Hematopoietic multipotent progenitor cell (in vitro differentiated cells): ENCODE measurements at places on chromosomes 16 and 17. TPM values are rescaled to one million over a fixed set of nuclear protein-coding genes. Genes with fewer than 3 reads are reported as not detected.

EXOC7 gene
- total RNA-seq = 111 TPM

- DNase-seq = peak; percentile 91
These were observed 1.8 kb downstream of the HSD17B1 start for GRCh38 chr17:42554250-42555121.

DNA sequence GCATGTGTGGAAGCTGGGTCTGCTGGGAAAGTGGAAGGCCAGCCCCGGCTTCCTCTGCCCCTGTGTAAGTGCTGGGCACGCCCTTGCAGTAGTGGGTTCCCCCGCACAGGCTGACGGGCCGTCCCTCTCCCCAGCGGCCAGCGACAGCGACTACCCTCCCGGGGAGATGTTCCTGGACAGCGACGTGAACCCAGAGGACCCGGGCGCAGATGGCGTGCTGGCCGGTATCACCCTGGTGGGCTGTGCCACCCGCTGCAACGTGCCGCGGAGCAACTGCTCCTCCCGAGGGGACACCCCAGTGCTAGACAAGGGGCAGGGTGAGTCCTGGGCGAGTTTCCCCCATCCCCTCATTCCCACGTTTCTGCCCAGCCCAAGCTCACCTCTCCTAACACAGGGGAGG lies 5.5 kb downstream of the NME3 start:
- no peak for DNase-seq

DNA sequence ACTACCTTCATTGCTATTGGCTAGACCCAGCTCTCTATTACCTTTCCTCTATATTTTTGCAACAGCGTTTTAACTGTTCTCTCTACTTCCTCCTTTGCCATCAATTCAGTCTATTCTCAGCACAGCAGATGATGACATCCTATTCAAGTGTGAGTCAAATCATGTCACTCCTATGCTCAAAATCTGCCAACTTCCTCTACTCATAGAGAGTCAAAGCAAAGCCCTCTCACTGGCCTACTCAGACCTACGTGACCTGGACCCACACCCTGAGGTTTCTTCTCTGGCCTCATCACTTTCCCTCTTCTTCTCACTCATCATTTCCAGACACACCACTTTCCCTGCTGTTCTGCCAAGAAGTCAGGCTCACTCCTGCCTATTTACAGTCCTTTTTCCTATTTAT lies 289.0 kb upstream of the AXIN2 start:
- no peak for DNase-seq

DNA sequence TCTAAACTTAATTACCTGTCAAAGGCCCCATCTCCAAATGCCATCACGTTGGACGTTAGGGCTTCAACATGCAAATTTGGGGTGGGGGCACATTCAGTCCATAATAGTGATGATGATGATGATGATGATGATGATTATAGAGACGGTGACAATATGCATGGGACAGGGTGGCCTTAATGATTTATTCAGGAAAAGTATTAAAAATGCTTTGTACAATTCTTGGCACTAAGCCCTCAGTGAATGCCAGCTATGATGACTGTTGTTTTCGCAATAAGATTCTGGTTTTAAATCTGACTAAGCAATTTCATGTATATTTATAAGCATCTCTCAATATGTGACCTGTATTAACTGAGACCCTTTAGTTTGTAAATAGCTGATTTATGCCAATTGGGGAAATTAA lies 106.3 kb downstream of the C16orf95 start:
- no peak for DNase-seq

CEMP1 gene
- total RNA-seq = 0.27 TPM

CSH1 gene
- total RNA-seq = not detected

GRCh38 chr17:69764146-69764545 lies 310.9 kb upstream of the KCNJ16 start:
- no peak for DNase-seq

DNA sequence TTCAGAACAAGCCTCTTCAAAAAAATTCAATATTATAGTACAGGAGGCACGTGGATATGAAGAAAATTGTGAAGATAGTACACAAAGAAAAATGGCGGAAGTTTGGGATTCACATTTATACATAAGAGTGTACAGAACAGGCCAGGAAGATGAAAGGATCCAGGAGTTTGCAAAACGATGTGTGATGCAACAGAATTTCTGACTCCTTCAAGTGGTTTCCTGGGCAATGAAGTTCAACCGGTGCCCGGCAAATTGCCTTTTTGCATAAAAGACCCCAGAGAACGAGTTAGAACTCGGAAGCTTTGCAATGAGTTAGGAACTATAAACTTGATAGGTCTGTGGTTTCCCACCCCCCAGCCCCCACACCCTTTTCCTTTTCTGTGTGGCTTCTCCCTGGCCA lies 189.1 kb downstream of the SALL1 start:
- no peak for DNase-seq

SOST gene
- not detected for total RNA-seq

GRCh38 chr16:27333104-27333503 lies 19.3 kb downstream of the IL4R start:
- no peak for DNase-seq

STX1B gene
- total RNA-seq = 1.1 TPM

- no peak for DNase-seq
These were observed 1214.6 kb downstream of the CDH11 start for GRCh38 chr16:63907251-63907650.

DNA sequence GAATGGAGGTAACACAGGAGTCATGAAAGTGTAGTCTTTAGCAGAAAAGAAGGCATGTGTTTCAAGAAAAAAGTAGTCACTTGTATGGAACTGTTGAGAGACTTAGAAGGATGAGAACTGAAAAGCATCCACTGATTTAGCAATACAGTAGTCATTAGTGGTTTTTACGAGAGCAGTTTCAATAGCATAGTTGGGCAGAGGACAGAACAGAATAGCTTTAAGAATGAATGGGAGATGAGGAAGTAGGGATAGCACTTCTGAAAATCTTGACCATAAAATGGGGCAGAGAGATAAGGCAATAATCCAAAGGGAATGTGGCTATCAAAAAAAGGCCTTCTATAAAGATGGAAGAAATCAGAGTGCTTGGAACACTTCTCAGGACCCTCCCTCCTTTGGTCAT lies 64.8 kb upstream of the C17orf78 start:
- DNase-seq = no peak

GRCh38 chr17:7219812-7220592 lies at the start of the genes ACADVL and DLG4:
Gene ACADVL, plus strand, starts transcription at chr17:7219938. Its CDS starts 47 bp downstream, at chr17:7219985.
Gene DLG4, minus strand, starts transcription at chr17:7219836.
- peak; percentile 85 for DNase-seq

DNA sequence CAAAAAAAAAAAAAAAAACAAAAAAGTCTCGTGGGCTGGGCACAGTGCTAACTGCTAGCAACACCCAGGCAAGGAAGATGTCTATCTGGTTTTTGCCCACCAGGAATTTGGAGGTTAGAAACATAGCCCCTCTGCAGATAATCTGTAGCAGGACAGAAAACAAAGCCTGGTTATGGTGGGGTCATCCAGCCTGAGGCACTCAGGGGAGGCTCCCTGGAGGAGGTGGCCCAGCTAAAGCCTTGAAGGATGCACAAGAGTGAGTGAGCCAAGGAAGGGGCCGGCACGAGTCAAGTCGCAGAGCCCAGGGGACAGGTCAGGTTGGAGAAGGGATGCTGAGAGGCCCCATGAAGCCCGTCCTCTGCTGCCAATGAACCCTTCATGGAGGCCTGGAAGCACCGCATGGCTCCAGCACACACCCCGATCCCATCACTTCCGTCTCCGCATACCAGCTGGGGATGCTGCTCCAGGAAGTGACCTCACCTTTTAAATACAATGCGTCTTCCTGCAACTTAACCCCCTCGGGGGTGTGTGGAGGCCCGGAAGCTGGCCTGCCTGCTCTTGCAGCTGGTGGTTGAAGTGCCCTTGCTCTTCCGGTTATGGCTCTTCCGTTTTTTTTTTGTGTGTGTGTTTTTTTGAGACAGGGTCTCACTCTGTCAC lies 86.5 kb downstream of the ENGASE start:
- peak; percentile 39 for DNase-seq

GRCh38 chr16:72425571-72426341 lies 253.8 kb upstream of the PMFBP1 start:
- DNase-seq = no peak

CHTF18 gene
- 25.3 TPM for total RNA-seq

DNA sequence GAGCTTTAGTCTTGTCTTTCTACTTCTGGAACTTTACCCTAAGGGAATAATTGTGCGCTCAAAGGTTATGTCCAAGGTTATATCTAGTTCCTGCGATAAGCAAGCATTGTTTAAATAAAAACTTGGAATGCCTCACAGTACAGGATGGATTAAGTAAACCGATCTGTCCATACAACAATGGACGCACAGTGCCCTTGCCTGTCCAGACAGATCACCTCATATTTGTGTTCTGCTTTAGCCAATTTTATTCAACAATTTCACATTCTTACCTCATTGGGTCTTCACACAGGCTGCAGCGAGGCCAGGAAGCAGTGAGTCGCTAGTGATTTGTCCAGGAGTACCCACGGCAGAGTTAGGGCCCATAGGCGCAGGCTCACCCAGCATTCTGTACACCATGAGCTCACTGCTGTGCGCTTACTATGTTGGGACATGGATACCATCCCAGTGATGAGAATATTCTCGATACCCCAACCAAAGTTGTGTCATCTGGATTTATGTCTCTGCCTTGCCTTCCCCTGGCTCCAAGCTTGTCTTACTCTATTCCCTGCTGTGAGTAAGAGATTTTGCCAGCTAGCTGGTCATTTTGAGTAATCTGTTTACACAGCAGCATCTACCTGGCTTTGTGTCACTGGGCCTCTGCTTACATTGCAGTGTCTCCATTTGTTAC lies 39.8 kb downstream of the USP43 start:
- DNase-seq = no peak

CACNG1 gene
- not detected for total RNA-seq

PTGES3L gene
- total RNA-seq = 3.0 TPM

- no peak for DNase-seq
These were observed 114.0 kb downstream of the SPECC1 start for GRCh38 chr17:20123209-20123608.

BCAR1 gene
- total RNA-seq = under 0.01 TPM

VKORC1 gene
- 116 TPM for total RNA-seq

- DNase-seq = no peak
These were observed 324.1 kb downstream of the HAPSTR1 start for GRCh38 chr16:9415545-9415944.

- DNase-seq = no peak
These were observed 78.3 kb downstream of the DNAH17 start for GRCh38 chr17:78498848-78499247.

DNA sequence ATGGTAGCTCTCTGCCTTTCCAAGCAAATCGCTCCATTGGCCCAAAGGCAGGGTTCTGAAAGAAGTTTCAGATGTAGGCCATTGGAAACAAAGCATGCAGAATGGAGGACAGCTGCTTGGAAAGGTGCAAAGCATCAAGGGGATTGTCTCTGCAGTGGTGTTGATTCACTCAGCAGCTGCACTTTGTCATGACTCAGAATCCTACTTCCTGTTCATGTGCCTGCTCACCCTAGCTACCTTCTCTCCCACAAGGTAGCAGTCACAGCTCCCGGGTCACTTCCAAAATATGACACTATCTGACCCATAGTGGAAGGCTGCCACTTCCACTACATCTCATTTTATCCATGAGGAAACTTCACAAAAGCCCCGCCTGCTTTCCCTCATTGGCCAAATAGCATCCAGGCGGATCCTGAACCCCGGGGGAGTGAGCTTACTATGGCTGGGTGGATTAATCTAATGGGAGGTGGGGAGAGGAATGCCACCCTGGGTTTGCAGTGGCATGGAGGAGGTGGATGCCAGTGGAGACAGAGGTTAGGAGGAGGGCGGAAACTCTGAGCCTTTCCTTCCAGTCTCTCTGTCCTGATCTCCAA lies 74.7 kb upstream of the NKD1 start:
- peak; percentile 22 for DNase-seq

DNA sequence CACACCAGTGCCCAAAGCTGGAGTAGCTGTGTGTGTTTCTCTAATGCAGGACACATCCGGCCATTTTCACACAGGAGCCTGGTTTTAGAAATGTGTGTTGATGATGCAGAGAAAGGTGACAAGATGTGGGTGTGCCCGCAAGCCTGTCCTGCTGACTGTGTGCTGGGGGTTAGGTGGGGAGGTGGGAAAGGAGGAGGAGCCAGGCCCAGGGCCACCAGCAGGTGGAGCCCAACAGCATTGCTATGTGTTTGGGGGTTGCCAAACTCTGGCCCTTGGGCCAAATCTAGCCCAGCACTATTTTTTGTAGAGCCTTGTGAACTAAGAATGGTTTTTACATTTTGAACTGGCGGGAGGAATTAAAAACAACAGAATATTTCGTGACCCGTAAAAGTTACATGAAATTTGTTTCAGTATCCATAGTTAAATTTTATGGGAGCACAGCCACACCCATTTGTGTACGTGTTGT lies 61.7 kb upstream of the LGALS9 start:
- DNase-seq = peak; percentile 64

MLLT6 gene
- 71.6 TPM for total RNA-seq

NEUROD2 gene
- not detected for total RNA-seq

OGFOD1 gene
- 15.6 TPM for total RNA-seq

DNA sequence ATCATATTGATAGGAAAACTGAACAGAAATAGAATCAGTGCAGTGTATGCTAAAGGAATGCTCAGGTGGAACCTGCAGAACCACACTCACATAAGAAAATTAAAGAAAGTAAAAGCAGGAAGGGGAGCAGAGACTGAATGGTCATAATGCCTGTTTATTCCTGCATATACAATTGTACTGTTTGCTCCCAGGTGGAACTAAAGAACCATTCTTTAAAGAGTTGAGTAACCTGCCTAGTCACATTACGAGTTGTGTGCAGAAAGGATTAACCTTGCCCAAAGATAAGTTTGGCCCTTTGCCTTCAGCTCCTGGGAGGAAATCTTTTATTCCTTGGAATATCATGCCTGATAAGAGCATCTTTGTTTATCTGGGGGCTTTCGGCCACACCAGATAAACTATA lies 434.7 kb downstream of the KIF2B start:
- no peak for DNase-seq

PRDM7 gene
- not detected for total RNA-seq

- DNase-seq = no peak
These were observed 9.2 kb downstream of the CD300LG start for GRCh38 chr17:43856141-43856540.

- no peak for DNase-seq
These were observed 24.6 kb upstream of the LRRC75A start for GRCh38 chr17:16516594-16517051.

GRCh38 chr17:64306850-64307463 lies 43.9 kb upstream of the TEX2 start:
- peak; percentile 71 for DNase-seq

ENO3 gene
- 2.4 TPM for total RNA-seq

- no peak for DNase-seq
These were observed 8.6 kb downstream of the SLC7A5 start for GRCh38 chr16:87860553-87861299.
